ENCODE measurements at places on chromosomes 11 and 22. TPM values are rescaled to one million over a fixed set of nuclear protein-coding genes. Genes with fewer than 3 reads are reported as not detected.
A peak's percentile ranks its signal among the peaks of the same experiment; 100 is the strongest.

DNA sequence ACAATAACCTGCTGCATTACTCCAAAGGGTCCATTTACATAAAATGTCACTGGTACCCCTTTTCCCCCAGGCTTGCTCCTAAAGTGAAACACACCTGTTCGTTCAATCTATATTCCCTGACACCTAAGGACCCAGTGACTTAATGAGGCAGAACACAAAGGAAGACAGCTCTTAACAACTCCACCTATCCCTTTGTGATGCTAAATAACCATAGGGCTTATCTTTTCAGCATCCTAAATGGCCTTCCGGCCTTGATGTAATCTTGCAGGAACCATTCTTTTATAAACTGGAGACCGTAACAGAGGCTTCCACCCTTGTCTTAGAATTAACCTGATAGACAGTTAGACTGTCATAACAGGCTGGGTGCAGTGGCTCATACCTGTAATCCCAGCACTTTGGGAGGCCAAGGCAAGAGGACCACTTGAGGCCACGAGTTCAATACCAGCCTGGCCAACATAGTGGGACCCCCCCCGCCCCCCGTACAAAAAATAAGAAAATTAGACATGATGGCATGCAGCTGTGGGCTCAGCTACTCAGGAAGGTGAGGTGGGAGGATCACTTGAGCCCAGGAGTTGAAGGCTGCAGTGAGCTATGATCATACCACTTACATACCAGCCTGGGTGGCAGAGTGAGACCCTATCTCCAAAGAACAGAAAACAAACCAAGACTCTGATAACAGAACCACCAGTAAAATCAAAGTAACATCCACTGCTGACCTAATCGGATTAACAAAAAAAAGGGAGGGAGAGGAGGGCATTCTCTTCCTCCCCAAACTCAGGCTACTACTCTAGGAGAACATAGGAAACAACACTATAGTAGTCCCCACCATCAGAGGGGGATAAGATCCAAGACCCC lies 5.1 kb downstream of the CHEK2 start:
- DNase-seq, result no peak

The BTG4 gene
- not detected for total RNA-seq

DNA sequence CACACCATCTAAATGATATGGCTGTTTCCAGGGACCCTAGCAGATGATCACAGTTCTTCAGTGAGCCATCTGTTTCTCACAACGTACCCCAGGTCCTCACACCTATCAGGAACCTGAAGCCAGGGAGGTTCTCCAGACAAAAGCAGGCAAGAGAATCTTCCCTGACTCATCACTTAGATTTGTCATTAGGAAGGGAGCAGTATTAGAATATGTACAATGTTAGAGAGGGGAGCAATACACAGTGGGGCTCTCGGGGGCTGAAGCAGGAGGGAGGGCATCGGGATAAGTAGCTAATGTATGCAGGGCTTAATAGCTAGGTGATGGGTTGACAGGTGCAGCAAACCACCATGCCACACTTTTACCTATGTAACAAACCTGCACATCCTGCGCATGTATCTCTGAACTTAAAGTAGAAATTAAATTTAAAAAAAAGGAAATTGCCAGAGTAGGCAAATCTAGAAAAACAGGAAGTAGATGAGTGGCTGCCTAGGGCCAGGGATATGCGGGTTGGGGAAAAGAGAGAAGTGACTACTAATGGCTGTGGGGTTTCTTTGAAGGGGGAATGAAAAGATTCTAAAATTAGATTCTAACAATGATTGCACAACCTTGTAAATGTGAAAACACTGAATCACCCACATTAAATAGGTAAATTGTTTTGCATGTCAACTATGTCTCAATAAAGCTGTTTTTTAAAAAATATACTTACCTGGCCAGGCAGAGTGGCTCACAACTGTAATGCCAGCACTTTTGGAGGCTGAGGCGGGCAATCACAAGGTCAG lies 14.4 kb downstream of the C22orf42 start:
- no peak for DNase-seq

DNA sequence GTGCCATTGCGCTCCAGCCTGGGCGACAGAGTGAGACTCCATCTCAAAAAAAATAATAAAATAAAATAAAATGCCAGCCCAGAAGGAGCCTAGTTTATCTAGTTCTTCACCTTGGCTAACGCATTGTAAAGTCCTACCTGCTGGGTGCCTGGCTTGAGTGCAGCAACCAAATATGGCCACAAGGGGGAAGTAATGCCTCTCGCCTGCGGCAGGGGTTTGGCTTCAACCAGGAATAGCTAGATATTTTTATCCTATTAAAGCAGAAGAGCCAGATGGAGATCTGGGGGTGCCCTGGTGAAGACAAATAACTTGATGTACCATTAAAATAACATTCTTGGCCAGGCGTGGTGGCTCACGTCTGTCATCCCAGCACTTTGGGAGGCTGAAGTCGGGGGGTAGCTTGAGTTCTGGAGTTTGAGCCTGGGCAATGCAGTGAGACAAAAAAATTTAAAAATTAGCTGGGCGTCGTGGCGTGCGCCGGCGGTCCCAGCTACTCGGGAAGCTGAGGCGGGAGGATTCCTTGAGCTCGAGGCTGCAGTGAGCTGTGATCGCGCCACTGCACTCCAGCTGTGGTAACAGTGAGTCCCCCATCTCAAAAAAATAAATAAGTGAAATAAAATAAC lies 20.6 kb upstream of the PLEKHB1 start:
- DNase-seq, result peak; percentile 66

- DNase-seq, result no peak
These were observed 452.3 kb downstream of the RAB38 start for GRCh38 chr11:87722756-87723565.

Measured in lower leg skin (tissue), 4 donors.